ENCODE measurements at places on chromosomes 2 and 18.

DNA sequence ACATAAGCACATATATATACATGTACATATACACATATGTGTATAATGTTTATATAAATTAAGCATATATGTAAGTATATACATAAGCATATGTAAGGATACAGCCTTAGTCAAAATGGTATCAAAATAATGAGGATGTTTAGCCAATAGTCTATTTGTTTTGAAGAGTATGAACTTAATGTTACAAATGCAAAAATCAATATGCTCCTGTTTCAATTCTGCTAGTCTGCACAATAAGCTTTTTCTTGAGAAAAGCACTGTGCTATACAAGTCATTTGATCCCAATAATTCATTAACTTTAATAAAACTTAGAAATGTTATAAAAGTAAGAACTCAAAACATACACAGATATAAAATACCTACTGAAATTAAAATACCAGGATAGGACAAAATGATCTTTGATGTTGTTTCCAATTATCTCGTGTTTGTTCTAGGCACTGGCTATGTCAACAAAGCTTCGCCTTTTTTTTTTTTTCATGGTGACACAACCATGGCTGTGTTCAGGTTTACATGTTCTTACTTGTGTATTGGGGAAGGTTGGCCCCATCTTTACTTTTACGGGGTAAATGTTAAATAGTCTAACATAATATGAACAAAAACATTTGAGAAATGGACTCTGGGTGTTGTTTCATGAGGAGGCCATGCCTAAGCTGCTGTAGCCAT is 271.1 kb upstream of the CDH19 start:
- no peak for DNase-seq

DNA sequence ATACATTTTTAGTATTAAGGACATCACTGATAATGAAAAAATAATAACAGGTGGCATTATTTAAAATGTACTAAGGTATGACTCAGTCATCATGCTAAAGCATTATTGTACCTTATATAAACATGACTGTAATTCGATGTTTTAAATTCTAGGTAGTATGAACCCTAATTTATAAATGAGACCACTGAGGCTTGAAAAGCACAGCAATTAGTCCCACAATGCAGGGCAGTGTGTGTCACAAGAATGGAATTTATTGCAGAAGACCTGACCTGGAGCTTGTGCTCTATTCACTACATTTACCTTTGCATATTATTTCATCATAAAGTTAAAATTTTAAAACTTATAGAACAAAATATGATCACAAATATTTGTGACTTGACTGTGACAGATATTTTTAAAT is 358.5 kb upstream of the DSEL start:
- DNase-seq: no peak

DNA sequence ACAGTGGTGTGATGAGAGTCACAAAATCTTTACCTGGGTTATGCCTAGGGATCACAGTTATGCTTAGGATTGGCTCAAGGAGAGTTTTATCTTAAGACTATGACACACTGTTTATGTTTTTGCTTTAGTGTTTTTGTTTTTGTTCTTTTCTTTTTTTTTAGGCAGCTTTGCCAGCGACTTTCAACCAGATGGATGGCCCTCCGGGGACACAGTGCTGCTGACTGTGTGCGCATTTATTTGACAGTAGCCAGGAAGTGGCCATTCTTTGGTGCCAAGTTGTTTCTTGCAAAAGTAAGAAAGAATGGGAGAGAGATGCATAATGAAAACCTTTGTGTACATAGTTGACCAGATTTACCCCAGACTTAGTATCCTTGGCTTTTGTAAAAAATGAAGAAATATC is 15.1 kb upstream of the DYNC2LI1 start:
- no peak for DNase-seq

GRCh38 chr2:240478346-240479110 is 43.1 kb downstream of the GPC1 start:
- no peak for DNase-seq

DNA sequence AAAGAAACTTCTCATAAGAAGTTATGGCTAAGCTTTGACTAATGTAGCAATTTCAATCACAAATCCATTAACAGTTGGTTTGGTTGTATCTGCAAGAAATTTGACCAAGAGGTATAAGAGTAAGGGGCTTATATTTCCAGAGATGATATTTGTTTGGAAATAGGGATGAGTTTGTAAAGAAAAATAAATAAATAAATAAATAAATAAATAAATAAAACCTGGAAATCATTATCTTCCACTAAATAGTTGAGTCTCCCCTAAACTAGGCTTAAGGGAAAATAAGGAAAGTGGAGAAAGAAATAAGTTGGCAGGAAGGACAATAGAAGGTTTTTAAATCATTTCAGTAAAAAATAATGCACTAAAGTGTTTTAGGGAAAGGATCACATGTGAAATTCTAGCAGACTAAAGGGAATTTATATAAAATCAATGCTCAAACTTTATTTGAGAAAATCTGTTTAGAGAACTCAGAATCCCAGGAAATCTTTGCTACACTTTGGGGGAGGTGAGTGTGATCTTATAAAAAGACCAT is 23.5 kb upstream of the SCN7A start:
- DNase-seq: no peak

- no peak for DNase-seq
These were observed 84.4 kb downstream of the PIK3C3 start for GRCh38 chr18:42039396-42039795.

GRCh38 chr2:10783421-10783820 is 29.2 kb downstream of the PDIA6 start:
- no peak for DNase-seq

DNA sequence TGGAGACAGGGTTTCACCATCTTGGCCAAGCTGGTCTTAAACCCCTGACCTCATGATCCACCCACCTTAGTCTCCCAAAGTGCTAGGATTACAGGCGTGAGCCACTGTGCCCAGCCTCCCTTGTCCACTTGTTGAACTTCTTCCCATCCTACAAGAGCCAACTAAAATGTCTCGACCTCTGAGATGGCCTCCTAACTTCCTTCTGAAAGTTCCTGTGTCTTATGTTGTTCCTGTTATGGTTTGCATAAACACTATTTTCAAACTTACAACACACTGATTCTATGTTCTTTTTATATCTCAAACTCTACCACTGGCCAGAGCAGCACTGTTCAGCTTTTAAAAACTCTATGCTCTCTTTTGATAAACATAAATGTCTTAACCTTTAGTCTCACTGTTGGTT is 63.3 kb upstream of the UGP2 start:
- no peak for DNase-seq

DNA sequence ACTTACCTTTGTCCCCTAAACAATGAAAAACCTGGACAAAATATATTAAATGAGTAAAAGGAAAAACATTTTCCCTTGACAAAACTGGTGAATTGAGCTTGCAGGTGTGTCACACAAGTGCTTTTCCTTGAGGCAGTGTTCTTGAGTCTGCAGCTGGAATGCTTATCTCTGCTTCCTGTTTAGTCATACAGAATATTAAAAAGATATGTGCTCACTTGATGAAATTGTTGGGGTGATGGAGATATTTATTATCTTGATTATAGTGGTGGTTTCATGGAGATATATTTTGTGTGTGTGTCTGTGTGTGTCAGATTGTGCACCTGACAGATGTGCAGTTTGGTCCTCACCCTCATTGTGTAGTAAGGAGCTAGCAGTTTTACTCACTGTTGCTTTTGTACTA is 3.3 kb downstream of the TAF1B start:
- no peak for DNase-seq

DNA sequence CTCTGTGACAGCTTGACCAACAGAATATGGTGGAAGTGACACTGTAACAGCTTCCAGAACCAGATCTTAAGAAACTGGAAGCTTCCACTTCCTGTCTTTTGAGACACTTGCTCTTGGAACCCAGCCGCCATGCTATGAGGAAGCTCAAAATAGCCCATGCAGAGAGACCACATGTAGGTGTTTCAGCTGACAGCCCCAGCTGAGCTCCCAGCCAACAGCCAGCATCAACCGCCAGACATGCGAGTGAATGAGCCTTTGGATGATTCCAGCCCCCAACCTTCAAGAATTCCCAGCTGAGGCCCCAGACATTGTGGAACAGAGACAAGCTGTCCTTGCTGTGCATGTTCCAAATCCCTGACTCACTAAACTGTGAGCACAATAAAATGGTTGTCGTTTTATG is 27.9 kb downstream of the ACVR1 start:
- DNase-seq: no peak

- DNase-seq: no peak
These were observed 370.8 kb upstream of the NT5C1B start for GRCh38 chr2:18959952-18960717.

GRCh38 chr2:19900931-19901441 is 797 bp downstream of the TTC32 start:
- peak; percentile 9 for DNase-seq

DNA sequence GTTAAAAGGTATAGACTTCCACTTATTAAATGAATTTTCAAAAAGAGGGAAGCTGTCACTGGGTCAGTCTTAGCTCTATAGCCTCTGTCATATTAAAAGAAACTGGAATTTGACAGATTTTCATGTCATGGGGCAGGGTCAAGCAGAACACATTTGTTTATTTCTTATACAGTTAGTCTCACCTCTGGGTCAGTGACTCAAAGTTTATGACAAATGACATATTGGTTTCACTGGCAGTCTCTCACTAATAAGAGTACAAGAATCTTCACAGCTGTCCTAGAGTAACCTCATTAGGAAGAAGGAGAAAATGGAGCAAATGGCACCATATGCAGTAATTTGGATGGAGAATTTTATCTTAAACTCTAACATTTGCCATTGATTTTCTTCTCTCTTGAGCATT is 63.2 kb downstream of the MBD2 start:
- DNase-seq: no peak

GRCh38 chr18:13465476-13465875 is 246.9 kb downstream of the LDLRAD4 start:
- no peak for DNase-seq

GRCh38 chr2:63622751-63623150 is 34.0 kb downstream of the MDH1 start:
- DNase-seq: no peak

- no peak for DNase-seq
These were observed 1347.2 kb upstream of the DDX18 start for GRCh38 chr2:116467243-116467642.

DNA sequence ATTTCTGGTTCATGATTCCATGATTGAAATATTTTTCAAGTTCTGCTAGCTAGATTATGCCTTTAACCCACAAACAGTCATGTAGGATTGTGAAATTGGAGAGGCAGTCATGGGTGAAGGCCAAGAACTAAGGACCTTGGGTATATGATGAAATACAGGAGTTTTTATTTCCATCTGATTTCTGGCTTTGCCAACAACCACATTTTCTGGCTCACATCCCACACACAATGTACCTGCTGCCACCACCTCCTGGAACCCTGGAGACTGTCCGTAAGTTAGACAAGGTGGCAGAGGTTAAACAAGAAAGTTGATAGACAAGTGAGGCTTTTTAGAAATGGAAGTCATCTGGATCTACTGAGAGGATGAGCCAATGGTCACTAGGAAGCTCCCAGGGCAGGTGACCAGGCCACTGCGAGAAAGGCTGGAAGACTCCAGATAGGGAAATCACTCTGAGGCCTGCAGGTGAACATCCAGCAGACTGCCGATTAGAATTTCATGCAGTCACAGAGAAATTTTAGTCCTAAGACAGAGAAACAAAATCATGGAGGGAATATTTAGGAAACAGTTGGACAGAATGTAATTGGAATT is 402.0 kb downstream of the ALK start:
- no peak for DNase-seq

- no peak for DNase-seq
These were observed 66.1 kb downstream of the PTPRM start for GRCh38 chr18:7633171-7633570.

GRCh38 chr2:58357521-58357920 is 116.4 kb upstream of the FANCL start:
- no peak for DNase-seq

- DNase-seq: no peak
These were observed 364.4 kb upstream of the CYRIA start for GRCh38 chr2:17030047-17030446.

DNA sequence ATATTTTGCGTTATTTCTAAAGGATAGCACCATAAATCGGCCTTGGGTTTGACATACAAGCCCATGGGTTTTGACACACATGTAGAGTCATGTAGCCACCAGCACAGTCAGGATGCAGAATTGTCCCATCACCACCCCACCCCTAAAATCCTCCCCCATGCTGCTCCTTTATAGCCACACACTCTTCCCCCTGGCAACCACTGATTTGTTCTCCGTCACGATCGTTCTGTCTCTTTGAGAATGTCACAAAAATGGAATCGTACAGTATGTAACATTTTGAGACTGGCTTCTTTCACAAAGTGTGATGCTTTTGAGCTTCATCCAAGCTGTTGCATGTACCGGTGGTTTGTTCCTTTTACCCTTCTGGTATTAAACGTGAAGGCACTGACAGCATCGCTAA is 39.1 kb downstream of the CRACDL start:
- no peak for DNase-seq

- no peak for DNase-seq
These were observed 888 bp downstream of the FASTKD2 start for GRCh38 chr2:206766057-206766930.

DNA sequence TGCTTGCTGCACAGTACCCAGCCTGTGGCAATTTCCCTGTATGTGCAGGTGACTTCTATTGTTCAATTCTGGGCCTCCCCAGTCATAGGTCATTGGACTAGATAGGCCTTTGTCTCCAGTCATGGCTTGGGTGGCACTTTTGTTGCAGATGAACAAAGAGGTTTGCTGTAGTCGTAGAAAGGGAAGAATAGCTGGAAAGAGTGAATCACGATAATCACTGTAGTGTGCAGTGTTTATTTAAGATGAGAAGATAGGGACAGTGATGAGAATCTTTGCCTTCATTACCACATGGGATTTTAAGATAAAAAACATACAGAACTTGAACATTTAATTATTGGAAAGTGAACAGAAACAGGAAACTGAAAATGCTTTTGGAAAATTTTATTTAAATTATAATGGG is 156.1 kb upstream of the CYRIA start:
- DNase-seq: no peak

- no peak for DNase-seq
These were observed 144.0 kb upstream of the SERPINE2 start for GRCh38 chr2:224183086-224183485.

- no peak for DNase-seq
These were observed 129.3 kb upstream of the GPC1 start for GRCh38 chr2:240306185-240306584.

- no peak for DNase-seq
These were observed 7.8 kb downstream of the XDH start for GRCh38 chr2:31406593-31407385.

- no peak for DNase-seq
These were observed 119.8 kb downstream of the LAMA1 start for GRCh38 chr18:6997808-6998207.

- no peak for DNase-seq
These were observed 148.2 kb downstream of the FAM161A start for GRCh38 chr2:61705625-61706024.

- no peak for DNase-seq
These were observed 42.3 kb downstream of the AAK1 start for GRCh38 chr2:69601179-69601612.

Measured in stimulated activated CD8-positive, alpha-beta memory T cell treated with anti-CD3 and anti-CD28 coated beads, Interleukin-7, amount 100 ng/mL, for 24 hours (primary cell).